ENCODE measurements at places on chromosomes 4 and X.

DNA sequence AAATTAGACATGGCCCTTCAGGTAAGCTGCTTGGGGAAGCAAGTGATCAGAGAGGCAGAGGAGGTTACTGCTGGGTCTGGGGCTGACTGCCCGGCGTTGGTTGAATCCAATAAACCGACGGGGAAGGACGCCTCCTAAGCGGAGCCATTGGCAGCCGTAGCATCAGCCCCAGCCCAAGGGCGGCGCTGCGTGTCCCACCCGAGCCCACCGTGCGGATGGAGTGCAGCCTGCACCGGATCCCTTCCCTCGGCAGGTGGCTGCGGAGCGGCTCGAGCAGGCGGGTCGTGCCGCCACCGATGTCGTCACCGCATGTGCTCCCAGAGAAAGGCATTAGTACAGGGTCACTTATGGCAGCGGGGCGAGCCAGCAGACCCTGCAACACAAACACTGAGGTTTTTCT, 82.1 kb downstream of the ALPK1 start:
- no peaks in the 10 kb centered on the region for H3K36me3 ChIP-seq
- H3K4me3 ChIP-seq, result no peak overlapping the region
- H3K27me3 ChIP-seq, result no peaks in the 10 kb centered on the region

DNA sequence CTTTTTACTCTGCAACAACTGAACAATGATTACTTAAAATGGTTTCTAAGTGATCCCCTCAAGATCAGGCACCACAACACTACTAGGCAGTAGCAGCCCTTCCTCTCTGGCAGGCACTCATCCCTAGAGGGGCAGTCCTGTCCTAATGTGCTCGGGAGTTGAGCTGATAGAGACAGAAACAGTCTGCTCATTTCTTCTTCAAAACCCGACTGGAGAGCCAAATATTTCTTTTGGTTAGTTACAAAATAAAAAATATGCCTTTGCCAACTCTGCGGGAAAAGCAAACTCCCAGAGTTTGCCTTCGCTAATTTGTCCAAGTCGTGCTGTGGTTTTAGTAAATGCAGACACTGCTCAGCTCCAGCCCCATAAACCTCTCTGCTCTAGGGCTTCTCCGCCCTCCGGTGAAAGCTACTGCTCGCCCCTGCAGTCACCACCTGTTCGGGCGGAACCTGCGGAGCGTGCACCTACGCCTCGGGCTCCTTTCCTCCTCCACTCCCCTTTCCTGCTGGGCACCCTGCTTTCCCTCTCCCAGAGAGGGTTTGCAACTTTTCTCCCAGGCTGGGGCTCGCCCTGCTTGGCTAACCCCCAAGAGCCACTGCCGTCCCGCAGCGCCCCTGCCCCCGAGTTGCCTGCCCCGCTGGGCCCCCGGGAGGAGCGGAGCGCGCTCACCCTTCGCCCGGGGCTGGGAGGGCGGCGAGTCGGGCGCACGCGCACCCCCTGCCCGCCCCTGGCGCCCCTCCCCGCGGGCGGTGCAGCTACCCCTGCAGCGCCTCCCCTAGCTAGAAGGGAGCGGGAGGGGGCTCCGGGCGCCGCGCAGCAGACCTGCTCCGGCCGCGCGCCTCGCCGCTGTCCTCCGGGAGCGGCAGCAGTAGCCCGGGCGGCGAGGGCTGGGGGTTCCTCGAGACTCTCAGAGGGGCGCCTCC, at the start of gene NPNT:
Gene NPNT (plus strand): TSS at position 812 of the 923 bp plus-strand sequence. CDS start 182 bp downstream, outside the sequence.
- no peak for DNase-seq
- no peak within 1 kb of the TSS for H3K4me3 ChIP-seq
- H3K4me1 ChIP-seq, result no peaks in the 10 kb centered on the region
- H3K27me3 ChIP-seq, result peaks cover 20% of the 10 kb centered on the region
- H3K27ac ChIP-seq, result no peak within 1 kb of the TSS
- H3K36me3 ChIP-seq, result no peaks in the 10 kb centered on the region

- no peaks in the 10 kb centered on the region for H3K36me3 ChIP-seq
- H3K4me3 ChIP-seq, result no peak overlapping the region
- no peaks in the 10 kb centered on the region for H3K27me3 ChIP-seq
Measured at GRCh38 chr4:153519687-153520086, 53.5 kb downstream of the TMEM131L start.

DNA sequence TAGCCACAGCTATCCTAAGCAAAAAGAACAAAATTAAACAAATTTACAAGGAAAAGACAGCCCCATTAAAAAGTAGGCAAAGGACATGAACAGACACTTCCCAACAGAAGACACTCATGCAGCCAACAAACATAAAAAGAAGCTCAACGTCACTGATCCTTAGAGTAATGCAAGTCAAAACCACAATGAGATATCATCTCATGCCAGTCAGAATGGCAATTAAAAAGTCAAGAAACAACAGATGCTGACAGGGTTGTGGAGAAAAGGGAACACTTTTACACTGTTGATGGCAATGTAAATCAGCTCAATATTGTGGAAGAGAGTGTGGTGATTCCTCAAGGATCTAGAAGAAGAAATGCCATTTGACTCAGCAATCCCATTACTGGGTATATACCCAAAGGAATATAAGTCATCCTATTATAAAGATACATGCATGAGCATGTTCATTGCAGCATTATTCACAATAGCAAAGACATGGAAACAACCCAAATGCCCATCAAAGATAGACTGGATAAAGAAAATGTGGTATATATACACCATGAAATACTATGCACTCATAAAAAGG, 163.0 kb upstream of the TET2 start:
- no peaks in the 10 kb centered on the region for H3K4me1 ChIP-seq
- no peak for DNase-seq

GRCh38 chr4:37603070-37603468, 83.1 kb downstream of the RELL1 start:
- H3K36me3 ChIP-seq, result no peaks in the 10 kb centered on the region
- H3K4me3 ChIP-seq, result no peak overlapping the region
- H3K27ac ChIP-seq, result no peak overlapping the region
- no peaks in the 10 kb centered on the region for H3K4me1 ChIP-seq
- no peaks in the 10 kb centered on the region for H3K27me3 ChIP-seq
- DNase-seq, result peak; percentile 75

- no peaks in the 10 kb centered on the region for H3K27me3 ChIP-seq
- H3K4me3 ChIP-seq, result no peak overlapping the region
- no peak for DNase-seq
- no peaks in the 10 kb centered on the region for H3K36me3 ChIP-seq
- H3K27ac ChIP-seq, result no peak overlapping the region
Measured at GRCh38 chrX:20633451-20633850, 366.7 kb upstream of the RPS6KA3 start.

GRCh38 chr4:5051278-5052203, at the start of gene STK32B:
TSS of gene STK32B (plus strand) at chr4:5051480.
- peak within 1 kb of the TSS; percentile 34 for H3K4me3 ChIP-seq
- H3K4me1 ChIP-seq, result no peaks in the 10 kb centered on the region
- H3K27me3 ChIP-seq, result peaks cover 4% of the 10 kb centered on the region
- H3K36me3 ChIP-seq, result no peaks in the 10 kb centered on the region

DNA sequence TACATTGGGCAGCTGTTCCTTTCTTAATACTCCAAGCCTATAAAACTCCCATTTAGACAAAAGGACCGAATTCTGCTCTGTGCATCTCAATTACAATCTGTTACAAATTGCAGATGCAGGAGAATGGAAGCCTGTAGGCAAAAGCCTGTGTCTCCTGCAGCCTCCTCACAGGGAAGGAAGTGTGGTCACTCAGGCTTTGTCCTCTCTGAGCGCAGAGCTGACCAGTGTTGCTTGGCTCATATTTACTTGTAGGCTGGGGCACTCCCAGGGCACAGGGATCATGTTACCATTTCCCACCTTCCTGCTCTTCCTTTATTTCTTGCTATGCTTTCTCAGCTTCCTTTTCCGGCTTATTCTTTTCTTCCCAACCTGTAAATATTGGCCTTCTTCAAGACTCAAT, 15.7 kb downstream of the SUPT20HL2 start:
- DNase-seq, result no peak
- no peaks in the 10 kb centered on the region for H3K4me1 ChIP-seq
- no peaks in the 10 kb centered on the region for H3K27me3 ChIP-seq
- H3K36me3 ChIP-seq, result no peaks in the 10 kb centered on the region
- no peak overlapping the region for H3K4me3 ChIP-seq
- no peak overlapping the region for H3K27ac ChIP-seq

DNA sequence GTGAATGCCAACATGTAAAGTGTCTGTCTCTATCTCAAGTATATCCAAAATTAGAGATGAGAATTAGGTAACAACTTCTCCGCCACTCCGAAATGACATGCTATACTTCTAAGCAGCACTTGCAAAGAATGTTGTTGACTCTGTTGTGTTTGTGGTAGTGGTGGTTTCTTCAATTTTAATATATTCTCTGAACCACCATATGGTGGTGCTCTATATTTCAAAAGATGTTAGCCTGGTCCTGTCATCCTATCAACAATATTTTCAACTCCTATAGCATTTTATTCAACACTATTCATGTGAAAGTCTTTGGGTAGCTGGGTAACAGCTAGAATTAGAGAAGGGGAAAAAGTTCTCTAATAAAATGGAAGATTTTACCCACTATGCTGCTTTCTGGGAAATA, 1622.8 kb upstream of the IGFBP7 start:
- no peaks in the 10 kb centered on the region for H3K27me3 ChIP-seq
- no peaks in the 10 kb centered on the region for H3K4me1 ChIP-seq
- peak; percentile 19 for DNase-seq
- H3K36me3 ChIP-seq, result no peaks in the 10 kb centered on the region
- no peak overlapping the region for H3K27ac ChIP-seq

- no peaks in the 10 kb centered on the region for H3K27me3 ChIP-seq
- no peak overlapping the region for H3K27ac ChIP-seq
- no peak for DNase-seq
- no peaks in the 10 kb centered on the region for H3K4me1 ChIP-seq
- H3K36me3 ChIP-seq, result no peaks in the 10 kb centered on the region
Measured at GRCh38 chr4:154984148-154984547, 203.1 kb downstream of the RBM46 start.

DNA sequence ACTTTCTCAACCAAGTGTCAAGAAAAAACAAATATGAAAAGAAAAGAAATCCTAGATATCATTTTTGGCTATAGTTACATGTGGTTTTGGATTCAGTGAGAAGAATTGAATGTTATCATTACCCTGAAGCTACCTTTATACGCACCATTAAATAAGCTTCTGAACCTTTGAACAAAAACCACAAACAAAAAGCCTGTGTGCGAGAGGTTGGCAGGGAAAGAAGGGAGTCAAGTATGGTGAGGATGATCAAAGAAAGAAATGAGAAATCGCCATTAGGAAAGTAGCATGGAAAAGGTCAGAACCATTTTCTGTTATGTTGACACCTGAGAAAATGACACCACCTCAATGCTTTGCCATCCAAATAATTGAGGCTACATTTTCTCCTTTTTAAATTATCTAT, 1.2 kb upstream of the SLC7A11 start:
- H3K36me3 ChIP-seq, result no peaks in the 10 kb centered on the region
- no peak overlapping the region for H3K4me3 ChIP-seq
- no peaks in the 10 kb centered on the region for H3K4me1 ChIP-seq

DNA sequence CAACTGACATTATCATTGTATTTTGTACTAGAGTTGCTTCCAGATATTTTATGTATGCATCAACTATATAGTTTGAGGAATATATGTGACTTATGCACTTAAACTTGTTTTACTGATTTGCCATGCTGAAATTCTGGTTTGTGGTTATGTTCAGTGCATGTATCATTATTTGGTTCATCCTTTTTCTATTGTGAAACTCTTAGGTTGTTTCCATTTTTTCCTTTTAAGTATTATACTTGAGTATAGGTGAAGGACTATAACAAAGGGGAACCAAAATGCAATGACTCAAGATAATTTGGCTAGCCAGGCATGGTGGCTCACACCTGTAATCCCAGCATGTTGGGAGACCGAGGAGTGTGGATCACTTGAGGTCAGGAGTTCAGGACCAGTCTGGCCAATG, 21.1 kb upstream of the EPGN start:
- H3K4me3 ChIP-seq, result no peak overlapping the region
- no peaks in the 10 kb centered on the region for H3K27me3 ChIP-seq
- no peaks in the 10 kb centered on the region for H3K4me1 ChIP-seq
- no peak overlapping the region for H3K27ac ChIP-seq

DNA sequence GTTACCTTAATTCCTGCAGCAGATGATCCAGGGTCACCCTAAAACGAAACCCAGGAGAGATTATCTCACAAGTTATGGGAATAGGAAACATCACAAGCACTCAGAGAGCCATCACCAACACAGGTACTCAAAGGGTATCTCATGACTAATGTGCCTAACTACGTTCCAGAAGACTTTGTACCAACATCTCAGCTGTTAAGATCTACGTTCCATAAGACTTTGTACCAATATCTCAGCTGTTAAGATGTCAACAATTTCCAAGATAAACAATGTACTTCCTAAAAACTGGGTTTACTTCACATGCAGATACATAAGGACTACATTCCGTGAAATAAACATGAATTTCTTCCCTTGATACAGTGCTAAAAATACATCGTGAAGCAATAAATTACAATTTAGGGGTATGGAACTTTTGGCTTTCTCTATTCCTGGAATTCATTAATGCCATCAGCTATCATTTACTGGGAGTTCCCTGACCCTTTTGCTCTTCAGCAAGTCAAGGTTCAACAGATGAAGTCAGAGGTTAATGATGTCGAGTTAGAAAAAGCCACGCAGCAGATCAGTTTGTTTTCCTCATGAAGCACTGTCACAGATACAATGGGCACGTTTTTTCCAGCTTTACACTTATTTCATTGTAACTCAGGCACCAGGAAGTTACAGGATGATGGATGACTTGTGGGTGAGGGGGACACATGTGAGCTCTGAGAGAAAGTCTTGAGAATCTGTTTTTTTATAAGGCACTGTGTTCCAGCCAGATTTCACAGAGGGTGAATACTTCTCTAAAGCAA, 127.0 kb upstream of the ETNPPL start:
- no peak overlapping the region for H3K4me3 ChIP-seq
- H3K4me1 ChIP-seq, result no peaks in the 10 kb centered on the region
- no peaks in the 10 kb centered on the region for H3K27me3 ChIP-seq

GRCh38 chr4:40548256-40548655, 81.4 kb downstream of the RBM47 start:
- peak; percentile 49 for DNase-seq
- H3K27me3 ChIP-seq, result no peaks in the 10 kb centered on the region
- H3K4me3 ChIP-seq, result no peak overlapping the region

GRCh38 chr4:172202480-172203076, 389.4 kb downstream of the GALNTL6 start:
- no peak overlapping the region for H3K4me3 ChIP-seq
- H3K27ac ChIP-seq, result no peak overlapping the region
- DNase-seq, result peak; percentile 54
- no peaks in the 10 kb centered on the region for H3K4me1 ChIP-seq

- no peaks in the 10 kb centered on the region for H3K27me3 ChIP-seq
- no peak overlapping the region for H3K4me3 ChIP-seq
- H3K4me1 ChIP-seq, result peaks cover 3% of the 10 kb centered on the region
- H3K36me3 ChIP-seq, result no peaks in the 10 kb centered on the region
- H3K27ac ChIP-seq, result no peak overlapping the region
Measured at GRCh38 chrX:13805241-13805640, 11.7 kb downstream of the GPM6B start.

DNA sequence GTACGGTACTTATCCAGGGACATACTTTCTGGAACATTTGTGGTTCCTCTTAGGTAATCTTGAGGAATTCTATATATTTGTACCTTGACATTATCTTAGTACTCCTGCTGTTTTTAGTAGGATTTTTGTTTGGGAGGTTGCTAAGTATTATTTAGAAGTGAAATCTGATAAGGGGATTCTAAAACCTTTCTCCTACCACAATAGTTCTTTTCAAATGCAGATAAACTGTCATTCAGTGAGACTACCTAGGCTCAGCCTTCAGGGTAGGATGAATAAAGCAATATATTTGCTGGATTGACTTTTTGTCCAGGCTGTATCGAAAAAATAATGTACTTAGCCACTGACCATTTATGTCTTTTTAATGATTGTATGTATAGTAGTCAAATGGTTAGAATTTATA, 25.4 kb downstream of the DIAPH2 start:
- H3K27ac ChIP-seq, result no peak overlapping the region
- DNase-seq, result peak; percentile 69
- H3K4me1 ChIP-seq, result no peaks in the 10 kb centered on the region
- H3K4me3 ChIP-seq, result no peak overlapping the region
- no peaks in the 10 kb centered on the region for H3K36me3 ChIP-seq

Data from mesendoderm (in vitro differentiated cells).